ENCODE measurements at places on chromosomes 4 and X.

- DNase-seq, result no peak
These were observed 414.1 kb downstream of the CENPC start for GRCh38 chr4:67131224-67131623.

DNA sequence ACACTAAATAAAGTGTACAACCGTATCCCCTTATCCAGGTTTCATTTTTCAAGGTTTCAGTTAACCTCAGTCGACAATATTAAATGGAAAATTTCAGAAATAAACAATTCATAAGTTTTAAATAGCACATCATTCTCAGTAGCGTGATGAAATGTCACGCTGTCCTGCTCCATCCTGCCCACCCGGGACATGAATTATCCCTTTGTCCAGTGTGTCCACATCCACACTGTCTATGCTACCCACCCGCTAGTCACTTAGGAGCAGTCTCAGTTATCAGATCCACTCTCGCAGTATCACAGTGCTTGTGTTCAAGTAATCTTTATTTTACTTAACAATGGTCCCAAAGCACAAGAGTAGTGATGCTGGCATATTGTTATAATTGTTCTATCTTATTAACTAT, 54.7 kb downstream of the FRYL start:
- no peak for DNase-seq

GRCh38 chr4:123415977-123416376, 19.4 kb downstream of the SPRY1 start:
- no peak for DNase-seq

DNA sequence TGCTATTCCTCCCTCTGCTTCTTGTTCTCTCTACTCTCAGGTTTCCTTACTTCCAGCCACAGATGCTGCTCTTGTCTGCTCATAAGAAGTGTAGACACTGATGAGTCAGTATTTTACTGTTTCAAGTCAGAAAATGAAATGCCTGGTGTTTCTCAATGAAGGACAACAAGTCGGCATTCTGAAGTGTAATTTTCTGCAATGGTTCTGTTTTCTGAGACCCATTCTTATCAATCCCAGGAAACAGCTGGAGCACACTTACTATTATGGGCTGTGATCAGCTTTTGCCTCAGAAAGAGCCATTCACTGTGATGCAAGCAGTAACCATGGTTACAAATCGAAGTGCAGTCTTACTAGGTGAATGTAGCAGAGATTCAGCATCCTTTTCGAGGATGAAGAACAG, 42.0 kb downstream of the SLC4A4 start:
- DNase-seq, result no peak

- no peak for DNase-seq
These were observed 10.0 kb upstream of the LNX1 start for GRCh38 chr4:53601251-53601764.

- peak; percentile 87 for DNase-seq
These were observed 24.0 kb downstream of the CYTL1 start for GRCh38 chr4:4995103-4995907.

- no peak for DNase-seq
These were observed 132.6 kb downstream of the ATG4A start for GRCh38 chrX:108224218-108224617.

GRCh38 chrX:151828439-151829080, 84.1 kb upstream of the MAGEA4 start:
- DNase-seq, result no peak

- DNase-seq, result no peak
These were observed 6.1 kb upstream of the ABRAXAS1 start for GRCh38 chr4:83490876-83491450.

GRCh38 chrX:130702867-130703707, 199.9 kb downstream of the ENOX2 start:
- no peak for DNase-seq

DNA sequence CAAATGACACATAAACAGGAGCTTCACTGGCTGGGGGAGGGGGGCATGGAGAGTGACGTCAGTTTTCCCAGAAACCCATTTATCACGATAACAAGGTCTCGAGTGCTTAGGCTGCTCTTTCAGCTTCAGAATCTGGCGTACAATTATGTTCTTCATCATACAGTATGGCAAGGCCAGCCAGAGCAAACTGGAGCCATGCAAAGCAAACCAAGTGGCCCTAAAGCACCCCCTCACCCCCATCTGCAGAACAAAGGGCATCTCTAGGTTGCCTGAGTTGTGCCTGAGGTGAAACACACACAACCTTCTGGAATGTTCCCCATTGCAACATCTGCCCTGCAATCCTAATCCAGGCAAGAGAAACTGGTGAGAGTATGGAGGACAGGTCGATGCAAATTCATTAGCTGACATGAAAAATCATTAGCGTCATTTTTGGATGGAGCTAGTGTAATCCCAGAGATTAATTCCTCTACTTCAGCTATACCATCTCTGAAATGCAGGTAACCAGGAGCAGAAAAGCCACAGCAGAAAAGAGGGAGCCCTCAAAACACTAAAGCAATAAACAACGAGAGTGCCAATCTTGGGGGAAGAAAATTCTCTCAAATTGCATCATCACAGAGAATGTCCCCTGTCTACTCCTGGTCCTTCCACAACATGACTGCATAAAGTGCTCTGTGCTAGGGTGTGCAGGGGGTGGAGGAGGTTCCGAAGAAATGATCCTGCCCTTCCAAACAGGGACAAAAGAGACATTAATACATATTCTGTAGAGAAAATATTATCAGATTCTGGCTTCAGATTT, 1.8 kb downstream of the SEPTIN6 start:
- no peak for DNase-seq

DNA sequence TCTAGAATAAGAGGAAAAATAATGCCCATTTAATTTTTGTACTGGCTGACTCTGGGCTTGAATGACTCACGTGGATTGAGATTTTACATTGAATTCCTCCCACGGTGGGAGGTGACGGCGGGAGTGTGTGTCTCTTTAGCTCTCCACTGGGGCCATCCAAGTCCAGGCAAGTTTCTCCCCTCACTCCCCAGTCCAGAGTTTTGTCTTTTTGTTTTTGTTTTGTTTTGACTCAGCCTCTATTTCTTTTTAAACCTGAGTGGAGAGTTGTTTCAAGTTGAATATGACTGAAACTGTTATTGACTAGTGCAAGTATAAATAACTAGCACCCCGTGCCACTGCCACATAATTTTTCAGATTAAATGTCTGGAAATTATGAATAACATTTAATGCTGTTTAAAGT, 13.6 kb downstream of the CHST7 start:
- no peak for DNase-seq

GRCh38 chrX:107825698-107826237, at the start of gene MID2:
TSS of gene MID2 (plus strand) at chrX:107825866. CDS start at chrX:107826427, 561 bp downstream.
- peak; percentile 76 for DNase-seq

- no peak for DNase-seq
These were observed 27.9 kb upstream of the KIAA1210 start for GRCh38 chrX:119155416-119156035.

GRCh38 chrX:44344194-44344593, 722 bp upstream of the EFHC2 start:
- no peak for DNase-seq

DNA sequence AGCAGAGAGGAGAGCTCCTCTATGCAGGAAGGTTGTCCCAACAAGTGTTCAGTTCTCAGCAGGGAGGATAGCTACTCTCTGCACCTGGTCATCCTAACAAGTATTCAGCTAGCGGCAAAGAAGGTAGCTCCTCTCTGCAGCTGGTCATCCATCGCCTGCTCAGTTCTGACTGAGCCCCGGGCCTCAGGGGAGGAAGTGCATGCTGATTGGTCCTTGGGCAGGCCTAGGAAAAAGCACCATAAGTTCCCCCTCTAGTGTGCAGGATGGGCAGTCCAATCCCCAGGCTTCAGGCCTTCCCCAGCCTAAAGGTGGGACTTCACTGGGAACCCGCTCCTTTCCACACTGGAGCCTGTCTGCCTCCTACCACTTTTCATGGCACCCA, 4.4 kb upstream of the FBXW7 start:
- no peak for DNase-seq

DNA sequence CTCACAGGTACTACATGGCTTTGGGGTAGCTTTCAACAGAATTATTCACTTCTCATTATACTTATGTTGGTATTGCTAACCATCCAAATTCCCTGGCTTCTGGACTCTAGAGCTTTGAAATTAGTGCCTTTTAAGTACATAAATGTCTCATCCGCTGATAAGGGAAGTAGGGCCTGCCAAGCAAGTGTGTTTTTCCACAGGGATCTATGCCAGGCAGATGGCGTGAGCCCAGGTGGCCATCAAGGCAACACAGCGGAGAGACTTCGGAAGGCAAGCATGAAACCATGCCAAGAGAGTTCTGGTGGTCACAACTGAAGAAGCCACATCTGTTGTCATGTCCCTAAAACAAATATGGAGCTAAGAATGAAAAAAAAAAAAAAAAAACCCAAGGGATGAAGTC, 503.1 kb upstream of the LCORL start:
- DNase-seq, result no peak

DNA sequence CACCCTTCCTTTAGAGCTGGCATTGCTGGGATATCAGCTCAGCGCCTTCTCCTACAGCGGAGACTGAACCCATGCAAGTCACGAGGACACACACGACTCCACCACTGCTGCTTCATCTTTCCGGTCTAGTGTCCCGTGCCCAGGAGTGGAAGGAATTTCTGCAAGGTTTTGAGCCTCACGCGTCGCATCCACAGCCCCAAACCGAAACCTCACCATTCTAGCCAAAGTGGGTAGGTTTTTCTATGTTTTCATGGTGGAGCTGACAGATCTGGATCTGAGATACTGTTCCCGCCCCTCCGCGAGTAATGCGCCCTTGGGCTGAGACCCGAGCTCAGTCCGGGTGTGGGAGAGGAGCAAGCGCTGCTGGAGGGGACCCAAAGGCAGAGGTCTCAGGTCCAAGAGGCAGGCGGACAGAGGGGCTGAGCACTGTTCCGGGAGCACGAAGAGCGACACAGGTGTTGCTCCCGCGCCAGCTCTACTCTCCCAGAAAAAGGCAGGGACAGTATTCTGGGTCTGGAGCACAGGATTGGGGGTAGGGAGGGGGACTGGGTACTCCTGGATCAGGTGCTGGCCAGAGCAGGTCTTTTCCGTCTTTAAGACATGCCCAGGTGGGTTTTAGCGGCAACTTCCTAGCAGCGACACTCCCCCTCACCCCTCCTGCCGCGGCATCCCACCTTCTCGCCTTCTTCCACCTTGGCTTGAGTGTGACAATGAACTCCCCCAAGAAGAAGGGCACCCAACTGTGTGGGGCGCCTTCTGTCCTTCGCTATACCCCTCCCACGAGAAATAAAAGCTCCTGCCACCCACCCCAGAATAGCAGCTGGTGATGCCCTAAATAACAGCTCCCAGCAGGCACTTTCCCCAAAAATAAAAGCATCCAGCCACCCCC, 1.8 kb downstream of the EPHA5 start:
- DNase-seq, result peak; percentile 30

- no peak for DNase-seq
These were observed 4.4 kb downstream of the FGFBP2 start for GRCh38 chr4:15958562-15958961.

- no peak for DNase-seq
These were observed 166.4 kb downstream of the NSUN7 start for GRCh38 chr4:40916218-40916555.

- DNase-seq, result no peak
These were observed 41.7 kb downstream of the FGFRL1 start for GRCh38 chr4:1053080-1053661.

DNA sequence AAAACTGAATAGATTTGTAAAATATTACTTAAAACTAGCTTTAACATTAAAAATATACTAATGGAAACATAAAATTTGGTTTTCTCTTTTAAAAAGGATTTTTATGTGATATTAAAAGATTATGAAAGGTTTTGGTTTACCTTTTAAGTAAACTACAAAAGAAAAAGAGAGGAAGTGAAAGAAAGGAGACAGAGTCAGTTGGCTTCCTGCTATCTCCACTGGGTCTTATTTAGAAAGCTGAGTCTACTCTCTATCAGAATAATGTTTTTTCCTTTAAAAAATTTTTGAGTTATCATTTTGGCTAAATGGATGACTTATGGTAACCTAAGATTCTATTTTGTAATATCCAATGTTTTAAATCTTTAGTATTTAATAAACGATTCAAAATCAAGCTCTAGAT, 21.6 kb upstream of the ATP8A1 start:
- no peak for DNase-seq

DNA sequence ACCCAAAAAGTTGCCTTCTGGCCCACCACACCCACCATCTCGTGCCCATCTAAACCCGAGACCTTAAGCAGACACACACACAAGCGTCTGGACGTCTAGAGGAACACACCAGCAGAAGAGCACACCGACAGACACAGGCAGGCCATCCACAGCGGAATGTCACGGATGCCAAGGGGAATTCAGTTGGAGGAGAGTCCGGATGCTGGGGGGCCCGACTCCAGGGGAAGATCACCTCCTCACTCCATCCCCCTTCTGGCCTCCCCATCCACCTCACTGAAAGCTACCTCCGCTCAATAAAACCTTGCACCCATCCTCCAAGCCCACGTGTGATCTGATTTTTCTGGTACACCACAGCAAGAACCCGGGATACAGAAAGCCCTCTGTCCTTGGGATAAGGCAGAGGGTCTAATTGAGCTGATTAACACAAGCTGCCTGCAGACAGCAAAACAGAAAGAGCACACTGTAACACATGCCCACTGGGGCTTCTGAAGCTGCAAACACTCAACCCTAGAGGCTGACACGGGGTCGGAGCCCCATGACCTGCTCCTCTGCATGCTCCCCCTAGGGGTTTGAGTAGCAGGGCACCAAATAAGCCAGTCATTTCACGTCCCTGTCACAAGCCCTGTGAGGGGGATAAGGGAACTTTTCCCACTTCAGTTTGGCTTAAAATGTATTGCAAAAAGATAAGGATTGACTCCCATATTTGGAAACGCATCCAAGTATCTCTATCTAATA, 339.6 kb upstream of the PCDH10 start:
- no peak for DNase-seq

GRCh38 chr4:159271856-159272255, 169.0 kb downstream of the RAPGEF2 start:
- peak; percentile 36 for DNase-seq

DNA sequence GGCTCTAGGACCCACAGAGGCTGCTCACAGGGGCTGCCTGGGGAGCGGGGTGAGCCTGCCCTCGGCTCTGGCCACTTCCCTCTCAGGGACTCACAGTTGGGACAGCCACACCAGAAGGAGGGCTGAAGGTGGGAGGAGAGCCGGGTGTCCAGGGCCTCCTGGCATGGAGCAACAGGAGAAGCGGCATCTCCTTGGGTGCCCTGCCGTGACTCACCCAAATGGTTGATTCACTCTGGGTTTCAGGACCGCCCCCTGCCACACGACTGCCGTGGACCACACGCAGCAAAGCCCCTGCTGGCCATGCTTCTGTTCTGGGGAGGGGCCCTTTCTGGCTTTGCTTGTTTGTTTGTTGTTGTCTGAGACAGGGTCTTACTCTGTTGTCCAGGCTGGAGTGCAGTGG, 86.0 kb upstream of the AFAP1 start:
- DNase-seq, result no peak

GRCh38 chrX:155108427-155108826, 37.1 kb downstream of the BRCC3 start:
- no peak for DNase-seq

- DNase-seq, result no peak
These were observed 18.9 kb upstream of the GLRA3 start for GRCh38 chr4:174847801-174848427.

DNA sequence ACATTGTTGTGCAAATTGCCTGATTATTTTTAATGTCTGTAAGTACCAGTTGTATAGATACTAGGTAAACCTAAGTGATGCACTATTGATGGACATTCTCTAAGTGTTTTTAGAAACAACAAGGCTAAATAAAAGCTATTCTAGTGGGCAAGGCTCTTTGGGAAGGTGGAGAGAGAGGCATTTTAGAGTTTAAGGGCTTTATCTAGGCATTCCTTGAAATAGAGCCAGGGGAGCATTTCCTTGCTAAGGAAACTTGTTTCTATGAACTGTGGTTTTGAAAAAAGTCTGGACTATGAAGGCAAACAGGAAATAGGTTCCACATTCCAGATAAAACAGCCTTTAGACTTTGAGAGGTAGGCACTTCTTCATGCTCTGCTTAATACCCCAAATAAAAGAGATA, 23.8 kb downstream of the BMX start:
- no peak for DNase-seq
